ENCODE measurements at places on chromosomes 1 and 21.

DNA sequence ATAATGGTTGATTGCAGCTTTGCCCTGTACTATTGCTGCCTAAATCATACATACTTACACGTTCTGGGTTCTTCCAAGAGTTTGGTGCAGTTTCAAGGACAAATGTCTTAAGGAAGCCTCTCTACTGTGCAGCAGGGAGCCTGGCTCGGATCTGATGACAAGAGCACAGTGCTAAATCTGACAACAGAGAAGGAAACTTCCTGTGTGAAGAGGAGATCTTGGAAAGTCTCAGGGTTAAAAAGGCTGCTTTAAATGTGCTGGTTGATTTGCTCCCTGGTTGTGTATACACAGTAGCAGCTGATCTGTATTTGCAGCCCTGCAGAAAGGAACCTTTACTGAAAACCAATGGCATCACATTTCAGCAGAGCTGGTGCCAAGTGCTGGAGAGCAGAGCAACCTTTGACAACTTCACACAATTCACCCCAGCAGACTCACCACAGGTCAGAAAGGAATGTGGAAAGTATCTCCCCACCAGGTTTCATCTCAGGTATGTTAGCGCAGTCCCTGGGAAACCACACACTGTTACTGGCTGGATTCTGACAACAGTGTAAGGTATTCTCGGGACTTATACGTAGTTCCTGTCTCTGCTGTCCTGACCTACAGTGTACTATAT is 355.0 kb upstream of the ESRRG start:
- DNase-seq, result peak; percentile 51

DNA sequence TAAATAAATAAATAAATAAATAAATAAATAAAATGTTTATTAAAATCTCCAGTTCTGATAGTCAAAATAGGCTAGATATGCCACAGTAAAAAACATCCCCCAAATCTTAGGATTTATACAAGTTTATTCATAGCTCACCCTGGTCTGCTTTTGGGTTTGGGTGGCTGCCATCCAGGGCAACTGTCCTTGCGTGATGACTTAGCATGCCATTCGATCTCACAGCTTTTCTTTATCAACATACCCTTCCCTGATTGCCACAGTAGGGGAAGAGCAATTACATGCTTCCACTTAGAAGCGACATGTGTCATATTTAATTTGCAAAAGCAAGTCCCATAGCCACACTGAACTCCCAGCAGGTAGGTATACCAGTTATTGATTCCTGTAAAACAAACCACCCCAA is 52.7 kb downstream of the TEX35 start:
- DNase-seq, result no peak

DNA sequence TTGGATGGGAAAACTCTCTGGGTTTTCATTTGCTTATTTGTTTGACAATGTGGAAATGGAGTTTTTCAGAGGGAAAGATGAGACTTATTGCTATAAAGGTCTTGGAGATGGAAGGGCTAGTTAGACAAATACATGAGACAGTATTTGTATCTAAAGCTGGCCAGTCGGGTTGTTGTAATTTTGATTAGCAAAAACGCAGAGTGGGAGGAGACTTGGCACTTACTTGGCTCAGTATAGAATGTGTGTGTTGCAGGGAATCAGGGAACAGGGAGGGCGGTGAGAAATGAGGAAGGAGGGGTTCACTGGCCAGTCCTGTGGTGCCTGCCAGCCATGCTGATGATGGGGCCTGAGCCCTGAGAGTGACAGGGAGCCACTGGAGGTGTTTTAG is 6.0 kb upstream of the FOXE3 start:
- DNase-seq, result no peak

DNA sequence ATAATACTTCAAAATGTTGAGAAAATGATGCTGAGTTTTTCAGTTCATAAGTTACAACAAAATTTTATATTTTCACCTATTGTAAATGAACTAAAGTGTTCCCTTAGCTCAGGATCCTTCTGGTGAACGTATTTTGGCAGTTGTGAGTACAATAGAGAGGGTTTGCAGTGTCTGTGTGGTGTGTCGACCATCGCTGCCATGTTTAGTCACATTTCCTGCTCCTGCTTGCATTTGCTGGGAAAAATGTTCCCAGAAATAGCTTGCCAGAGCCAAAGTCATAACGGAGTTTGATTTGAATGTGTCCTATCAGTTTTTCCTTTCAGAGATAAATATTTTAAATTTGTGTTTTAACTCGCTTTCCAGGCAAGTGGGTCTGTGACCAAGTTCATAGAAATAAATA is 117.1 kb upstream of the COL6A1 start:
- no peak for DNase-seq

GRCh38 chr1:117271959-117272358 is 61.2 kb upstream of the VTCN1 start:
- DNase-seq, result no peak

DNA sequence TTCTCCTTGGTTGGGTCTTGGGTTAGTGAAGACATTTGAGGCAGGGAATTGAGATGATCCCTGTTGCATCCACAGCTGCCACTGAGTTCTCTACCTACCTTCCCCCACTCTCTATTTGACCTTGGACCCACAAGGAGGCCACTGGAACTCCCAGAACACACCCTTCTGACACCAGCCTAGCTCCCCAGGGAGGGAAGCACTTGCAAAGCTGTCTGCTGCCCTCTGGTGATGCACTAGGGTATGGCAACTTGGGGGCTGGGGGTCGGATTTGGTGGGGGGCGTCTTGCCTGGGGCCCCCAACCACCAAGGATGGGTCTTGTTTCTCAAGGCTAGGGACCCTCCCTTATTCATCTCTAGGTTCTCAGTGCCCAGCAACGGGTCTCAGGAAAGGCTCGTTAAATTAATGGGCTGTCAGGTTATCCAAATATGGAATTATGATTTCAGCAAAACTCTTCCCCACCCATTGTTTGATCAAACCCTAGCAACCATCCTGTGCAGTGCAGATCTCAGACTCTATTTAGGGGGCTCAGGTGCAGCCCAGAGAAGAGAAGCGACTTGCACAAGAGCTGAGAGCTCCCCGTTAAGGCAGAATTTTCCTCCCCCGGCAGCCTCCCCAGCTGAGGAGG is 177.8 kb upstream of the KLHDC7A start:
- DNase-seq, result no peak

Data from NCI-H1092 (cell line).